ENCODE measurements at places on chromosomes 16 and 17.

GRCh38 chr16:84562174-84562815 lies 55.6 kb downstream of the COTL1 start:
- DNase-seq = no peak

GRCh38 chr16:82623241-82623640 lies 3.5 kb upstream of the CDH13 start:
- no peak for DNase-seq

GRCh38 chr16:69544088-69544487 lies 21.7 kb upstream of the NFAT5 start:
- DNase-seq = no peak

DNA sequence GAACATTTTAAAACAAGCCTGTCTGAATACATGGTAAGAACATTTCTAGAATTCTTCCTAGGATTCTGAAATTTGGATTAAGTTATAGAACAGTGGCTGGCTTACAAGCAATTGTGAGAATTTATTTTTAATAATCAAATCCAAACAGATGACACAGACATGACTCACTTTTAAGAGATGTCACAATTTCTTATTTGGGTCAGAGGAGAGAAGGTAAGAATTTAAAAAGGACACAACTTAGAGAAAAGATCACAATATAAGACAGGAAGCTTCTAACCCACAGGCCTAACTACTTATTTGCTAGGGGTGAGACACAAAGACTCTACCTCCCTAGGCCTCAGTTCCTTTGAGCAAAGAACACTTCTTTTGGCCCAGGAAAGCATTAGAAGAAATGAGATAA lies 32.7 kb downstream of the ZZEF1 start:
- DNase-seq = no peak

GRCh38 chr16:30895627-30896260 lies 670 bp upstream of the CTF1 start:
- DNase-seq = no peak

All from retina (tissue), 1 donor.